Activated CD4-positive, alpha-beta T cell treated with anti-CD3 and anti-CD28 coated beads for 4 hours (primary cell): ENCODE measurements at places on chromosomes 12 and 14.
A peak's percentile ranks its signal among the peaks of the same experiment; 100 is the strongest.

DNA sequence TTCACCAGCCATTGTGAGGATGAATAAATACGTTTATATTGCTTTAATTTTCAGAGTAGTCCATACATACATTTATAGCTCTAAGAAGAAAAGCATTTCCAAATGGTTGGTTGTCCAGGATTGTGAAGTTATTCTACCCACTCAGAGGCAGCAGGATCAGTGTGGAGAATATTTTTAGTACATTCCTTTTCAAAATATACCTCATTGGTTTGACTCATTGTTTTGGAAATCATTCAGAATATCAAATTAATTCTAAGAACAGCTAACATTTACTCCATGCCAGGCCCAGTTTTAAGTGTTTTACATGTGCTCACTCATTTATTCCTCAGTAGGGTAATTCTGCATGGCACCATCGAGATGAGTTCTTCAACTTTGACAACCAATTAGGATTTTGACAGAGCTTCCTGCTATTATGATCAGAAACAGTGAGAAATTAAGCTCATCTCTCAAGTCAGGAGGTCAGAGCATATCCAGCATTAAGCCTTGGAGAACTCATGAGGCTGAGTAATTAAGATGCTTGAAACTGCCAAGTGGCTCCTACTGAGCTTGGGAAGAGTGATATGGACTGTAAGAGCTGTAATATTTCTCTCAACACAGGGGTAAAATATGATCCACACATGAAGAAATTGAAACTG is 153.3 kb upstream of the CLEC14A start:
- DNase-seq = no peak

- no peak for DNase-seq
Observed at GRCh38 chr14:78107166-78107565, 63.0 kb upstream of the NRXN3 start.

GRCh38 chr14:64500088-64500487 is 3.5 kb downstream of the ZBTB25 start:
- no peak for DNase-seq

DNA sequence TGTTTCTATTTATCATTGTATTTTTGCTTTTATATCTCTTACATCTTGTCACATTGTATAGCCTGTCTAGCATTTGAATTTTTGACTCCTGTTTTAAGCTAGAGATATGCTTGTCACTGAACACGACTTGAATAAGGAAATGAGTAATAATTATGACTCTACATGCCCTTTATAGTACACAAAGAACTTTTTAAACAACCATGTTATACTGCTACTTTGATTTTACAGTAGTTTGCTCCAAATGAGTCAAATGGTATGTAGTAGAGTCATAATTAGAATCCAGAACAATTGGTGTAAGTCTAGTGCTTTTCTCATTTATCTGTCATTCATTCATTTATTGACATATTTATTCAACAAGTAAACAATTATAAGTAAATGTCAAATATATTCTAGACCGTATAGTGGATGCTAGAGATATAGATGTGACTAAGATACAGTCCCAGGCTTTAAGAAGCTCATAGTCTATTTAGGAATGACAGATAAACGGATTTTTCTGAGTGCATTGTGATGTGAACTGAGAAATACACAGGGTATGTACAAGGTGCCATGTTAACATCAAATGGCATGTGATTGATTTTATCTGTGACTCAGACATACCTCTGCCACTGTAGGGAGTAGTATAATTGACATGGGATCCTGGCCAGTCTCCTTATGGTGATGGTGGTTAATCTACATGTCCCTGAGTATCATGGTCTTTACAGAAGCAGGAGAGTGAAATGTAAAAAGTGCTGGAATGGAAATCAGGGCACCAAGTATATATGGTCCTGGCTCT is 799.7 kb downstream of the DIO2 start:
- no peak for DNase-seq

- peak; percentile 61 for DNase-seq
Observed at GRCh38 chr14:20697273-20698017, 8.9 kb downstream of the ANG start.

DNA sequence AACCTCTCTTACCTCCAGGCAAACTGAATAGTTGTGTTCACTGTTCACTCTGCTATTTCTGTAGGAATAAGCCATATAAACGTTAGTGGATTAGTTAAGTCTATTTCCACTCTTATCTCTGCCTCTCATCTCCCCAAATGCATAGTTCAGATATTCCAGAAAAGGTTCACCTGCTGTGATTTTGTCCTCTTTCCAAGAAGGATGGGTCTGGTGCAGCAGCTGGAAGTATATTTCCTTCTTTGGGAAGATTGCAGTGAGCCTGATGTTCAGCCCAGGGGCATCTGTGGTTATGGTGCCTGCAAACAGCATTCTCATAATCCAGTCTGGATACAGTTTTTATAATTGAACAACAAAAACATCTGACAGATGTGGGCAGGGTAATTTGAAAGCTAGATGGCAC is 97.7 kb downstream of the TPH2 start:
- DNase-seq = no peak

DNA sequence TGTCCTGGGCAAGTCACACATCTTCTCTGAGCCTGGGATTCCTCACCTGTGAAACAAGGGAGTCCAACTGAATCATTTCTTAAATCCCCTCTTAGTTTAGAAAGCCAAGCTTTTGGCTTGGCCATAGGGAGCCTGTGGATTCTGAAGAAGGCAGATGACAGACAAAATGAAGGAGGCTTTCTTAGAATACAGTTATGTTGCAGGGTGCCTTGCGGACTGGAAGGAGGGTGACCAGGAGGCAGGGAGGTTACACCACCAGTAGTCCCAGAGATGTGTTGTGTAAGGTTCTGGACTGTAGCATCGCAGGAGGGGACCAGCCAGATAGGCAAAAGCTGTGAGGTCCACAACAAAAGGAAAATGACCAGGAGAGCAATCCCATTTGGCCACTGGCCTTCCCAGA is 8.2 kb upstream of the ACVR1B start:
- DNase-seq = no peak

- no peak for DNase-seq
Observed at GRCh38 chr14:105430565-105430964, 10.9 kb downstream of the MTA1 start.
